ENCODE measurements at places on chromosomes 1 and 21. TPM values are rescaled to one million over a fixed set of nuclear protein-coding genes. Genes with fewer than 3 reads are reported as not detected.

DNA sequence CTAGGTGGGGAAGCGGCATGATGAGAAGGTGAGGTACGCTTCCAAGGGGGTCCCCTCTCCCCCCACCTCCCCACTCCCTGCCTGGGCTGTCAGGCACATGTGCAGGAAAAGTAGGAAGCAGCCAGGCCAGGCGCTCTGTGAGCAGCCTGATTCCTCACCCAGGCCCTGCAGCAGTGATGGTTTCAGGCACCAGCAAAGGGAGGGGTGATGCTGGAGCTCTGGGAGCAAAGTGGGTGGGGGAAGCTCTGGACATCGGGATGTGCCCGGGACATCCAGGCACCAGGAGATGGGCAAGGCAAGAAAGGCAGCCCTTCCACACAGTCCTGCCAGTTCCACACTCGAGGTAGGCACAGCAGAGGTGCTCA, 106.1 kb downstream of the CRYAA start:
- no peak for DNase-seq

DNA sequence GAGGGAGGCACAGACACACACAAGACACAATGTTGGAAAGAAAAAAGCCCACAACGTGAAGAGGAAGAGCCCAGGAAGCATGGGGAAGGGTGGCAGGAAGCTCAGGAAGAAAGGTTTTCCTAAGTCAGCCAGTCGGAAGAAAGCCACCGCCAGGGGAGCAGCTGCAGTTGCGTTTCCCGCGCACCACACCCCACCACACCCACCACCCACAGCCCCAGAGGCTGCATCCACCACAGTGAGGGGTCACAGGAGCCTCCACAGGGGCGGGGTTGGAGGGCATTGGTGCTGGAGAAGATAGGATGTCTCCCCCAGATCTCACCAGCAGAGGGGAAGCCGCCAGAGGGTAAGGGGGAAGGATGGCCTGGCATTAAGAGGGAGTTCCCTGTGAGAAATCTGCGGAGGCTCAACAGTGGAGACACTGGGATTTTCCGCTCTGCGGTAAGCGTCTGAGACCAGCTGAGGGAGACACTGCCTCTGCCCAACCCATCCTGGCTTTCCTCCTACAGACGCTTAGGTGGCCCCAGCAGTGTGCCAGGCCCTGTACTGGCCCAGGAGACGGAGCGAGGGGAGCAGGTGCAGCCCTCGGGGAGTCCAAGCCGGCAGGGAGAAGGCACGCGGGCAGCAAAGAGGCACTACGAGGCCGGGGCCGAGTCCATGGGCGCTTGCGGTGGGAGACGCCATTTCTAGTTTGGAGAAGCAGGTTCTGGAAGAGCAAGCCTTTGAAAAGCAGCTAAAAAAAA, 19.8 kb downstream of the PGLYRP3 start:
- DNase-seq: no peak

GRCh38 chr1:32592943-32593342, 53.7 kb downstream of the ZBTB8A start:
- DNase-seq: no peak

- no peak for DNase-seq
Measured at GRCh38 chr1:58657082-58657481, 42.8 kb downstream of the MYSM1 start.

DNA sequence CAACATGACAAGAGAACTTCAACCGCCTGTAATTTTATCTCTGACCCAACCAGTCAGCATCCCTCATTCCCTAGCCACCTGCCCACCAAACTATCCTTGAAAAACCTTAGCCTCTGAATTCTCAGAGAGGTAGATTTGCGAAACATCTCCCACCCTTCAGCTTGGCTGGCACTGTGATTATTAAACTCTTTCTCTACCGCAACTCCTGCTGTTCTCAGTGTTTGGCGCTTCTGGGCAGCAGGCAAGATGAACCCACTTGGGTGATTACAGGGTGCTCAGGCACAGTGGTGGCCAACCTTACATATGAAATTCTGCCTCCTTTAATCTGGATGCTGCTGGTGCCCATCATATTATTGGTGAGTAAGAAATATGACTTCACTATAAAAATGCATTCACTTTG, 22.1 kb downstream of the CCDC190 start:
- no peak for DNase-seq

GRCh38 chr21:31893851-31894415, 21.1 kb downstream of the HUNK start:
- DNase-seq: no peak

DNA sequence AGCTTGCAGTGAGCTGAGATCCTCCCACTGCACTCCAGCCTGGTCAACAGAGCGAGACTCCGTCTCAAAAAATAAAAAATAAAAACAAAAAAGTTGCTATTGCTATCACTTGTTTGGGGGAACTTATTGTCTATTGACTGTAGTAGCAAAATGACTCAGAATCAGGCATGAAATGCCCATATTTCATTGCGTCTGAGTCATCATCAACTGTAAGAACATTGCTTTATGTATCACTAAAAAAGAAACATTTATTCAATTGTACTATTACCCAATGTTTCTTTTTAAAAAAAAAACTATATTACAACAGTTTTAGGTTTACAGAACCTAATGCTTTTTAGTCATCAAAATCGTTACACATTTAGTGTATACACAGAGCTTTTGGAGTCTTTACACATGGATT, 91.0 kb upstream of the FMN2 start:
- no peak for DNase-seq

GRCh38 chr1:45846931-45847330, 43.5 kb downstream of the MAST2 start:
- no peak for DNase-seq

- no peak for DNase-seq
Measured at GRCh38 chr1:61531716-61532115, 193.2 kb downstream of the TM2D1 start.

DNA sequence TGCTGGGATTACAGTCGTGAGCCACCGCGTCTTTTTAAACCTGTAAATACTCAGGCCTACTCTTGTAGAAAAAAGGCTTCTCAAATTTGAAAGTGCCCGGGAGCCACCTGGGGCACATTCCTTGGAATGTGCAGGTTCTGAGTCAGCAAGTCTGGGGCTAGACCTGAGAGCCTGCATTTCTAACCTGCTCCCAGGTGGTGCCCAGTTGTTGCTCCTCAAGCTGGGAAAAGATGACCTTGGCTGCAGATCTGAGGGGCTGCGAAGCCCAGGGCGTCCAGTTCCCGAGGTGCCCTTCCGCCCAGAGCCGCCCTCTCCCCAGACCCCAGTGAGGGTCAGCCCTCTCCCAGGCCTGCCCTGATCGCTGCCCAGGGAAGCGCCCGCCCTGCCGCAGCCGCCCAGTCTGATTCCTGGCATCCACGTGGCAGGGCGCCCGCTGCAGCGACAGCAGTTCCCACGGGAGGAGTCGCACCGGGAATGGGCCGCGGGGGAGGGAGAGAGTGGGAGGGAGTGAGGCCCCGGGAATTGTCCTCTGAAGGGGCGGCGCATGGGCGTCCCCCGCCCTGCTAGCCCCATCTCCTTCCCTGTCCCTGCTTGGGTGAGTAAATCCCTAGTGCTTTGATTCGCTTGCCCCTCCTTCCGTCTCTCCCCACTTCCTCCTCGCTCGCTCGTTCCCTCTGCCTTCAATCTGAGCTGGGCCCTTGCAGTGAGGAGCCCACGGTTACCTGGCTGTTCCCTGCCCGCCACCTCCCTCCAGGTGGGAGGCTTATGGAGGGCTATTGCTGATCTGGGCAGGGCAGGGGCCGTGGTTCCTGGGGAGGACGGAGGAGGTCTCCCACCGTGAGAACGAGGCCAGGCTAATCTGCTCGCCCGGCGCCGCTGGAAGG, 18.8 kb upstream of the TENT5B start:
- peak; percentile 74 for DNase-seq

- DNase-seq: no peak
Measured at GRCh38 chr1:47794530-47794929, 202.7 kb downstream of the TRABD2B start.

- no peak for DNase-seq
Measured at GRCh38 chr1:222552882-222553281, 5.0 kb upstream of the HHIPL2 start.

DNA sequence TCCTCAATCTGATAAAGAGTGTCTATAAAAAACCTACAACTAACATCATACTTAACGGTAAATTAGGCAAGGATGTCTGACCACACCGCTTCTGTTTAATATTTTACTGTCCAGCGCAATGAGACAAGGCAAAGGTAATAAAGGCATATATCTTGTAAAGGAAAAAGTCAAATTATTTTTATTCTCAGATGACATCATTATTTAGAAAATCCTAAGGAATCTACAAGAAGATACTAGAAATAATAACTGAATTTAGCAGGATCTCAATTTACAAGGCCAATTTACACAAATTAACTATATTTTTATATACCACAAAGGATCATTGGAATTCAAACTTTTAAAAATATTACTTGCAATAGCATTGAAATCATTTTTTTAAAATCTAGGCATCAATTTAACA, 29.4 kb downstream of the GJA4 start:
- no peak for DNase-seq

- DNase-seq: peak; percentile 41
Measured at GRCh38 chr1:31855038-31855845, 39.4 kb upstream of the SPOCD1 start.

DNA sequence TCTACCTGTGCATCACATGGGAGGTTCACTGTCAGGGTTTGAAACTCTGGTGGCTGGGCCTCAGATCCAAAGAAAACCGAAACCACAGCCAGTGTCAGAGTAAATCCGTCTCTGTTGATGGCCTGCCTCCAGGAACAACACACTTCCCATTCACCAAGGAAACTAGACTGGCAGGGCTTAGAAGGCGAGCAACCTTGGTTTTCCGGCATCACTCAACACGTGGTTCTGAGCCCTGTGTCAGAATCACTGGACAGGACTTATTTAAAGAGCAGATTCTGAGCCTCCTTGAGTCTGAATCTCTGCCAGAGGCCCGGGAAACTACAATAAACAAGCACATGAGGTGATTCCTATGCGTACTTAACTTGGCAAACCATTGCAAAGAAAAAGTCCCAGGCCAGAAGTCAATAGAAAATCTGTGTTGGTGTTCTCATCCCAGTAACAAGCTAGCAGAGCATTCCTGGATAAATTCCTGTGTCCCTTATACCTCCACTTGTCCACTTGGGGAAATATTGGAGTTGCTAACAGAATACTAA, 70.0 kb downstream of the KCTD3 start:
- DNase-seq: peak; percentile 56

- no peak for DNase-seq
Measured at GRCh38 chr1:94921977-94922376, 4.9 kb downstream of the CNN3 start.

- DNase-seq: no peak
Measured at GRCh38 chr1:194289569-194290266, 1103.3 kb upstream of the B3GALT2 start.

DNA sequence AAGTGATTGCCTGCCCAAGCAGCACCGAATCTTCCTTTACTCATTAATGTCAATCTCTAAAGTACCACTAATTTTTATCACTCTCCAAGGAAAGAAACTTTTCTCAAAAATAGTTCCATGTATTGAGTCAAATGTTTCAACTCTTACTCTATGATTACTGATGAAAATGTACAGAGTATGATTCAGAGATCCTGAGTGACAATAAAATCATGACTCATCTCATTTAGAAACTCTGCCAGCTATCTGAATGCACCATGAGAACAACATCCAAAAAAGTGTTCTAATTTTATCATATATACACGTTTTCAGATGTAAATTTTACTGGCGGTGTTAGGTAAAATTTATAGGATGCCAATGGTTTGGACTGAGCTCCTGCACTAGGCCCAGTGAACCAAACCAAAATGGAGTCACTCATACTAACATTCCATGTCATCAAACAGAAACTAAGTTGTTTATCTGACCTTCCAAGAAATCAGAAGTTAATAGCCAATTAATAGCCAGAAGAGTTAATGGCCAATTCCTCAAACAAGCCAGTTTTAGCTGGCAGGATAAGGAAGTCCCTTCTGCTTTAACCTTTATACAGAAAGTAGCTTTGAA, 22.6 kb downstream of the PLPPR5 start:
- no peak for DNase-seq

DNA sequence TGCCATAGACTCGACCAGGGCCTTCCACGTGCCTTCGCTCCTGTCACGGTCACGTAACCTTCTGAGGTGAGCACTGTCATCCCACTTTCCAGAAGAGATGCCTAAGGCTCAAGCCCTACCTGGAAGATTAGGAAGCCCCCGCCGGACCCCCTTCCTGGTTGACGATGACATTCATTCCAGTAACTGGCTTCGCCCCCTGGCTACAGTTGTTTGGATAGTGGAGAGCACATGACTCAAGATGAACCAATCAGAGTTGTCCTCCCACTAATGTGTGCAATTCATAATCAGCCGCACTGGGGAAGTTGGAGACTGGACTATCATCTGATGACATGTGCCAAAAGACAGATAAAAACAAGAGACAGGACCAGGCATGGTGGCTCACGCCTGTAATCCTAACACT, 104.0 kb upstream of the GJB5 start:
- DNase-seq: no peak

GRCh38 chr1:187046293-187046692, 217.5 kb downstream of the PLA2G4A start:
- DNase-seq: no peak

GRCh38 chr1:41414716-41415306, 53.6 kb downstream of the FOXO6 start:
- DNase-seq: no peak

DNA sequence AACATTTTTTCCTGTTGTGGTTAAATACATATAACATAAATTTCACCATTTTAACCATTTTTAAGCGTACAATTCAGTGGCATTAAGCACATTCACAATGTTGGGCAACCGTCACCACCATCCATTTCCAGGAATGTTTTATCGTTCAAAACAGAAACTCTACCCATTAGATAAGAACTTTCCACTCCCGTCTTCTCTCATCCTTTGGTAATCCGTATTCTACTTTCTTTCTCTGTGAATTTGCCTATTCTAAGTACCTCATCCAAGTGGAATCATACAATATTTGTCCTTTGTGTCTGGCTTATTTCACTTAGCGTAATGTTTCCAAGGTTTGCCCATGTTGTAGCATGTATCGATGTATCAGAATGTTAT, 336.0 kb downstream of the RRAGC start:
- DNase-seq: no peak

- no peak for DNase-seq
Measured at GRCh38 chr21:19343711-19344110, 940.1 kb upstream of the TMPRSS15 start.

DNA sequence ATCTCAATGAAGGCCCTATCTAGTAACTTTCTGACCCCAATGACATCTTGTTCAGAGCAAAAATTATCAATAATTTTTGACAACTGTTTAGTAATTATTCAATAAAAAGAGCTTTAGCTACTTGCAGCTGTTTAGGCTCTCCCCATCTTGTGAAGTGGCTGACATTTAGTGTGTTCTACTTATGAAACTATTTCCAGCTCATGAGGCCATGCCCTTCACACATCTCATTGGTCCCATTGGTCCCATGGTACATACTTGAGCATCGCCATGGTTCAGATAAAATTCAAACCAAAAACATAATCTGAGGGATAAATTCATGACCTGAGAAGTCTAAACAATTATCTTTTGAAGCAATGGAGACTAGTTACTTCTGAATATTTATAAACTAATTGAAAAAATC, 24.2 kb downstream of the SPRTN start:
- no peak for DNase-seq

GRCh38 chr21:35203093-35203977, 154.2 kb upstream of the RUNX1 start:
- DNase-seq: peak; percentile 58

GRCh38 chr1:207069061-207069460, 16.0 kb downstream of the PFKFB2 start:
- DNase-seq: no peak

The KCNJ15 gene
- total RNA-seq: 0.06 TPM

The SLC9C2 gene
- not detected for total RNA-seq

The CHODL gene
- total RNA-seq: 0.35 TPM

The KRTAP21-2 gene
- not detected for total RNA-seq

The SNX7 gene
- total RNA-seq: 55.8 TPM

The KCNA2 gene
- total RNA-seq: 0.52 TPM

The GJA8 gene
- not detected for total RNA-seq

Data from H4 (cell line).